ENCODE measurements at places on chromosomes 11 and 22.

DNA sequence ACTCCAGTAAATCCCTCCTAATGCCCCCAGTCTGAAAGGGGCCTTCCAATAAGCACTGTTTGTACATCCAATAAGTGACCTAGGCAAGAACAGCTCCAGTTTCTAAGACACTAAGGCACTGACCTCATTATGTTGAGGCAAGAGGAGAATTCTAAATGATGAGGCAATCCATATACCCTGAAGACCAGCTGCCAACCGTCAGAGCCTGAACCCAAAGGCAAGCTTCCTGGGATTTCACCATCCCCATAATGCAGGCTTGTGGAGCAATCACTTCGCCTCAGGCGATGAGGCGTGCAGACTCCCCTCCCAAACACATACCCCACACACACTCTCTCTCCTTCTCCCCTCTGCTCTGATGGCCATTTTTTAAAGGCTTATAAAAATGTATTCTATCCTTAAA is 49.5 kb downstream of the LGR4 start:
- no peak for DNase-seq

GRCh38 chr22:26617271-26618199 is at the start of gene CRYBB1:
Gene CRYBB1 (minus strand): TSS chr22:26618027. CDS start chr22:26616319, 1,708 bp downstream.
- no peak for DNase-seq

DNA sequence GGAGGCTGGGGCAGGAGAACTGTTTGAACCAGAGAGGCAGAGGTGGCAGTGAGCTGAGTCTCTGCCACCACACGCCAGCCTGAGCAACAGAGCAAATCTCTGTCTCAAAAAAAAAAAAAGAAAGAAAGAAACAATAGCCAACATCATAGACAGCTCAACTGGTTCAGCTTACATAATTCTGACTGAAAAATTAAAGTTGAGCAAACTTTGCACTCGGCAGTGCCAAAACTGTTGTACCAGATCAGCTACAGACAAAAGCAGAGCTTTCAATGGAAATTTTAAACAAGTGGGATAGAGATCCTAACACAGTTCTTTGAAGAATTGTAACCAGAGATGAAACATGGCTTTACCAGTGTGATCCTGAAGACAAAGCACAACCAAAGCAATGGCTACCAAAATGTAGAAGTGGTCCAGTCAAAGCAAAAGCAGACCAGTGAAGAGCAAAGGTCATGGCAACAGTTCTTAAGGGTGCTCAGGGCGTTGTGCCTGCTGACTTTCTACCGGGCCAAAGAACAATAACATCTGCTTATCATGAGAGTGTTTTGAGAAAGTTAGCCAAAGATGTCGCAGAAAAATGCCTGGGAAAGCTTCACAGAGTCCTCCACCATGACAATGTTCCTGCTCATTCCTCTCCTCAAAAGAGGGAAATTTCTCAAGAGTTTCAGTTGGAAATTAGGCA is 59.3 kb downstream of the TTC28 start:
- DNase-seq: no peak

- no peak for DNase-seq
Observed at GRCh38 chr11:73340164-73340563, 32.1 kb downstream of the ARHGEF17 start.

DNA sequence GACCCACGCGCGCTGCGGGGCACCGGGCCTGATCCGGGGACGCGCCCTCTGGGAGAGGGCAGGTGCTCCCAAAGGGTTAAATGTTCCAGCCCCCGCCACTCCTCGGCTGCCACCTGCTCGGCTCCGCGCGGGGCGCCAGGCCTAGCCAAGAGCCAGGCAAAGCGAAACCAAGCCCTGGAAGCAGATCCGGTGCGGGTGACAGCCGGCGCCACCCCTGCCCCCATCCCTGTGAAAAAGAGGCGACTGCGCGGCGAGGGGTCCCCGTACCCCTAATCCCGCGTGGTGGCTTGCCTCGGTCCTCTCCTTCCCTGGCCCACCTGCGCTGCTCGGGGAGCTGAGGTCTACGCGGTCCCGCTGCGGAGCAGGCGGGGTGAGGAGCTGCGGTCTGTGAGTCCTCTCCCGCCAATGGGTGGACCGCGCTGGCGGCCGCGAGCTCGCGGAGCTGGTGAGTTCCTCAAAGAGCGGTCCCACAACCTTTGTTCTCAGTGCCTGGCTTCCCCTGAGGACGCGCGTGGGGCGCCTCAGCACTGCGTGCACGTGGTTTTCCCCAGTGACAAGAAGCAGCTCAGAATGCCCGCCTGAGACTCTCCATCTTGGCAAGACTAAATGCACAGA is at the start of gene ME3:
ME3 (minus strand) TSS at position 610 of the 615 bp plus-strand sequence.
- DNase-seq: peak; percentile 6

DNA sequence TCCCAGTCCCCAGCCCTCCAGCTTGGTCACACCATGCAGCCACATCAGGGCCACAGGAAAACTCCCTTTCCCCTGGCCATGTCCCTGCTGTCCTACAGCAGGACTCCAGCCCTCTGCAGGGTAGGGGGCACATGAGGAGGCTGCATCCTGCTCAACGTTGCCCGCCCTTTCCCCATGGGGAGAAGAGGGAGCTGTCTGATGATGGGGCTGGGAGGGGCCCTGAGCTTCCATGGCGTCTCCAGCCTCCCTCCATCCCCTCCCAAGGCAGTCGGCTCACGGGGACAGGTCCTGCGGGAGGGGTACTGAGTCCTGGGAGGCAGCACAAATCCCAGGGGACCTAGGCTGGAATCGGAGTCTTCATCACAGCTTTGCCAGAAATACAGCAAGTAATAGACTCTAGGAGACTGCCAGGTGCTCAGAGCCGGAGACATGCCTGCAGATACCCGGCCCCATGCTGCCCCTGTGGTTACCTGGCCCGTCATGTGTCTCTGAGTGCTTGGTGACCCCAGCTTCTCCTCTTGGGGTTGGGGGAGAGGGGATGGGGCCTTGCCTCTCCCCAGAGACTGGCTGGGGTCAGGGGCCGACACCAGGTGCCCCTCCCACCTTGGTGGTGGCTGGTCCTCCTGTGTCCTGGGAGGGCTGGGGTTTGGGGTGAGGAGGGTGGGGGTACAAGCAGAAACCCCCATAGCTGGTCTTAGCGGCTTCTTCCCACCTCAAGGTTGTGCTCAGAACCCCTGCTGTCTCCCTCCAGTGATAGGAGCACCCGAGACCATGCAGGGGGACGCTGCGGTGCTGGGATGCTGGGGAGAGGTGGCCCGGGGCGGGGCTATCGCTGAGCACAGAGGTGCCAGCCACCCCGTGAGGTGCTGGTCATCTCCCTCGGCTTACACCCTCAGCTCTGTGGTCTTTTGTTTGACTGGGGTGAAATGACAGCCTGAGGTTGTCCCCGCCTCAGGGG is 2.3 kb downstream of the MRGPRE start:
- no peak for DNase-seq

DNA sequence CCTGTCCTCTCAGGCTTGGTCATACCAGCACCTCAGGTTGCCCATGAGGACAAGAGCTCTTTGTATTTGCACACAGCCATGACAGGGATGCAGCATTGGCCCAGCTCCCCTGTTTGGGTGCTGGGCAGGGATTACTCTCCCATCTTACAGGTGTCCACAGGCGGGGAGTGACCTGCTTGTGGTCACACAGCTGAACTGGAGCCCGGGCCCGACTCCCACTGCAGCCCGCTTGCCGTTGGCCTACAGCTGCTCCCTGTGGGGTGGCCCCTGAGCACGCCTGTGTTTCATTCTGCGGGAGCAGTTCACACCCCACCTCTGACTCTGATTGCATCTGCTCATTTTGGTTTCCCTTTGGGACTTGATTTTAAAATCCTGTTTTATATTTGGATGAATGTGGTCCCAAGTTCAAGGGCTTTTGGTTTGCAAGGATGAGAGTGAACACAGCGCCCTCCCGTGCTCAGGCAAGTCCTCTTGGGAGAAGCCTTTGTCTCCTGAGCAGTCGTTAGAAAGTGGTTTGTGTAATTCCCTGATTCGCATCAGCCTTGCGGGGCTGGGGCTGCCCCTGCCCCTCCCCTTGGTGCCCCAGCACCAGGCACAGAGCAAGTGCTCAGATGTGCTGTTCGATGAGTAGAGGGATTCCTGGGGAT is 9.3 kb downstream of the PICK1 start:
- no peak for DNase-seq

GRCh38 chr11:64711956-64712362 is 11.0 kb downstream of the NRXN2 start:
- DNase-seq: no peak

DNA sequence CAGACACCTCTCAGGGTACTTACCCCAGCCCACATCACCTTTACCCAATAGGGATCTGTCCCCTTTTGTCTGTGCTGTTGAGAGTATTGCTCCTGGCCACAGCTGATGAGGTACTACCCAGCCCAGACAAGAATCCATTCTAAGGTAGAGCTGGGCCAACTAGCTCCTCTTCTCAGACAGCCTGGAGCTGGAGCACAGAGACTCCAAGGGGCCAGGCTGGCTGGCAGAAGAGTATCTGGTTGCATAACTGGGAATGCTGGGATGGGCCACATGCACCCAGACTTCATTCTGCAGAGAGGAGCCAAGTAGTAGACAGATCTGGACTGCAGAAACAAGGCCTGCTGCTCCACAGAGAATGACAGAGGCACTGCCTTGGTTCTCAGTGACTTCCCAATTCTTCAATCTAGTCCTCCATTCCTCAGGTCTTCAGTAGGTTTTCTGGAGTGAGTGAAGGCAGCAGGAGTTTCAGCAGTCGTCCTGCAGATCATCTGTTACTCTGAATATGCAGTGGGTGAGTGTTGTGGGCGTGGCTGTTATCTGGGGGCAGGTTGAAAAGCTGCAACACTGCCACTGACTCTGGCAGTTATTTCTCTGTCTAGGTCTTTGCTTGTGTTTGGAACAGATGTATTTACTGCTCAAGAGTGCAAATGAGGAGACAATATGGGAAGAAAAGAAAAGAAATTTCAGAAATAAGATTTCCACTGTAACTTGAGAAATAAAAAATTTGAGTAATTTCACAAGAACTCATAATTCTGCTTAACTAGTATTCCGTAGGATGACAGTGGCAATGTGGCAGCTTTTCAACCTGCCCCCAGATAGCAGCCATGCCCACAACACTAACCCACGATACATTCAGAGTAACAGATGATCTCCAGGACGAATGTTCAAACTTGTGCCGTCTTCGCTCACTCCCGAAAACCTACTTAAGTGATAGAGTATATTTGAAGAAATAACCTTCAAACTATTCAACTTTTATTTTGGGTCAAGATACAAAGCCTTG is 34.9 kb downstream of the MAPK1 start:
- no peak for DNase-seq

- DNase-seq: no peak
Observed at GRCh38 chr11:62398011-62398994, 20.5 kb upstream of the SCGB1A1 start.

- DNase-seq: no peak
Observed at GRCh38 chr11:35293699-35294098, 125.7 kb downstream of the SLC1A2 start.

DNA sequence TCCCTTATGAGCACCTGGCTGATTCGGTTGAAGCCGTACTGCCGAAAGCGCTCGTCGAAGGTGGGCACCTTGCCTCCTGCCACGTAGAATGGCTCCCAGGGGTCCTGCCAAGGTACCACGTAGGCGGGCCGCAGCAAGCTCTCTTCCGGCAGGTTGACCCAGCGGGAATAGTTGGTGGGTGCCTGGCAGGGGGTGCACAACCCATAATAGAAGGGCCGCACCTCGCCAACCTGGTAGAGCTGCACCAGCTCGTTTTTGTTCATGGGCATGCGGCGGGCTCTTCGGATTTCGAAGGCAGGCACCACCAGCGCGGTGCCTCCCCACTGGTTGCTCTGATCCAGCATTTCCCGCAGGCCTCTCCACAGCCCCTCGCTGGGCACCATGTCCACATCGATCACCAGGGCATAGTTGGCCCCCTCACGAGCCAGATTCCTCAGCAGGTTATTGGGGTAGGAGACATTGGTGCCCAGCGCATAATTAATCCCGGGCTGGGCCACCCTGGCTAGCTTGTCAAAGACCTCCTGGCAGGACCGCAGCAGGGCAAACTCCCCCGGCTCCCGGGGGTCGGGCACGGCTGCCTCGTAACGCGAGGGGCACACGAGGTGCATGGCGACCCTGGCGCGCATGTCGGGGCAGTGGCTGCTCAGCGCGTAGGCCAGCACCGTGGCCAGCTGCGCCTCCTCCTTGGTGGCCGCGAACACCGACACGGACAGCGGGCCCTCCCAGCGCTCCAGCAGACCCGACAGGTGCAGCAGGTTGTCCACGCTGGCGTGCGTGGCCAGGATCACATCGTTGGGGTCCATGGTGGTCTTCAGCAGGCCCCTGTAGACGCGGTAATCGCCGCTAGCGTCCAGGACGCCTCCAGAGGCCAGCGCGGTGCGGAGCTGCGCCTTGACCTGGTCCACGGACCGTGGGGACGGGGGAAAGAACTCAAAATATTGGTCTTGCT is 679 bp downstream of the B4GAT1 start:
- DNase-seq: no peak

- DNase-seq: no peak
Observed at GRCh38 chr11:46105134-46105628, 16.1 kb downstream of the PHF21A start.

GRCh38 chr22:29152045-29152953 is 53.4 kb upstream of the EMID1 start:
- DNase-seq: no peak

GRCh38 chr22:17817079-17817478 is 42.8 kb upstream of the BID start:
- no peak for DNase-seq

- no peak for DNase-seq
Observed at GRCh38 chr11:74438681-74439080, 28.7 kb downstream of the KCNE3 start.

GRCh38 chr11:67357831-67358670 is 4.7 kb upstream of the POLD4 start:
- no peak for DNase-seq

GRCh38 chr11:24747275-24748251 is 250.7 kb downstream of the LUZP2 start:
- DNase-seq: no peak

- no peak for DNase-seq
Observed at GRCh38 chr11:12180257-12181205, 70.1 kb downstream of the MICAL2 start.

DNA sequence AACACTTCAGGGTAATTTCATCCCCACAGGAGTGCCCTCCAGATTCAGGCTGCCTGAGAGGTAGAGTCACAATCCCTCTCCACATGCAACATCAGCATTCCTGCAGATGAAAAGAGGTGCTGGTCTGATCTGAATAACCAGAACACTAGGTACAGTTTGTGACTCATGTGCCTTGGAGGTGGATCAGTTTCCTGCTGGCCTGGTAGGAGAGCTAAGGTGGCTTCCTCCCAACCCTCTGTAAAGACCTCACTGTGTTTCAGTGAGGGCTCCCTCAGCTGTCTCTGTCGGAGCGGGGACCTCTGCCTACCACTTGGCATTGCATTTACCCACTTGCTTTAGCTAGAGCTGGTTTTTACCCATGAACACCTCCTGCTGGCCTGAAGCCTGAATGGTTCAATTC is 7.6 kb downstream of the OR9G1 start:
- DNase-seq: no peak

DNA sequence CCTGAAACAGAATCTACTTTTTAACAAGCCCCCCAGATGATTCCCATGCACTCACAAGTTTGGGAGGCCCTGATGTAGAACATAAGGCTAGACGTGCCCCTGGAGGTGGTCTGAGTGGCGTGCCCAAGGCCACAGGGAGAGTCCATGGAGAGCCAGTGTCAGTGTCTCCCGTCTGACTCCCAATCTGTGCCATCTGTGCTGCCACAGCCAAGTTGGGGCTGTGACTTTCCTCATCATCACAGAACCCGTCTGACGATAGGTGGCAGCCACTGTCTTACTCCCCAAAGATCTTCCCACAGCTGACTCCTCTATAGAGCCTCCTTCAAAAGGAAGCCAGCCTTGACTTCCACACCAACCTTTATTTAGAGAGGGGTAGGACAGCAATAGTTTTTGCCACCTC is 470.5 kb downstream of the SOX6 start:
- DNase-seq: no peak

- no peak for DNase-seq
Observed at GRCh38 chr22:31646186-31647019, 15.6 kb downstream of the PISD start.

GRCh38 chr11:114115451-114115928 is 56.0 kb downstream of the ZBTB16 start:
- no peak for DNase-seq

All from effector CD8-positive, alpha-beta T cell (primary cell).